ENCODE measurements at places on chromosomes 7 and 10.

DNA sequence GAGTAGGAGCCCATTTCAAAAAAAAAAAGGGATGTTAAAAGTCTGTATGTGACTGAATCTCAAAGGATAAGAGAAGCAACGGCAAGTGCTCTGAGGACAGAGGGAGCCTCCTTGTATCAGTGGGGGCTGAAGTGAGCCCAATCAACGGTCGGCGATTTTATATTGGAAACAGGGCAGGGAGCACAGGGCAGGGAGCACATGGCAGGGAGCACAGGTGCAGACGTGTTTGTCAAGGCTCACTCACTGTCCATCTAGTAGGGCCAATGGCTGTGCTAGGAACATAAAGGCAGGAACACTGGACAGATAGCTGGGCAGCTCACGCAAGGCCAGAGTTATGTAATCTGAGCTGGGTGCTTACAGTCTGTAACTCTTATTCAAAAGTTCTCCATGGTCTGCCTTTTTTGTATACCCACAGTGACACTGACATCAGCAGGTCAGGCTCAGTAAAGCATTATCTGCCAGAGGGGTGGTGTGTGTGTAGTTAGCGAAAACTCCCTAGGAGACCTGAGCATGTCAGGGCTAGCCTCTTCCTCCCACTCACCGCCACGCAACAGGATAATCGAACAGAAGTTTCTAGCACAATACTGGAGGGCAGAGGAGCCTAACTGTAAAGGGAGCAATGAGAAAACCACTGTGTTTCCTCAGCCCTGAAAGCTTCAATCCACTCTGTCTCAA lies 15.4 kb downstream of the AKR1B1 start:
- H3K27me3 ChIP-seq, result no peaks in the 10 kb centered on the region
- no peak overlapping the region for H3K4me3 ChIP-seq
- no peak for DNase-seq

DNA sequence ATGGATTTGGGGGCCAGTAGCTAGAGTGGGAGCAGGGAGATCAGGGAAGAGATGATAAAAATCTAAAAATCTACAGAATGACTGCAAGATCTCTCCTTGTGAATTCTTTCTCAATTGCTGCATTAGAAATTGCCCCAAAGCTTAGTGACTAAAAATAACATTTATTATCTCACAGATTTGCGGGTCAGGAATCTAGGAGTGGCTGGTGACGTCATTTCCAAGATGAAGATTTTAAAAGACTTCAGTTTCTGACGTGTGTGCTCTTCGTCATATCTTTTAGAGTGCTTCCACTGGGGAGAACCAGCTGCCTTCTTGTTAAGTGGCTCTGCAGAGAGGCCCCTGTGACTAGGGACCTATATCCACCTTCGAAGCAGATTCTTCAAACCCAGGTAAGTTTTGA lies 112.6 kb downstream of the DGKI start:
- no peaks in the 10 kb centered on the region for H3K36me3 ChIP-seq
- DNase-seq, result no peak
- H3K4me3 ChIP-seq, result no peak overlapping the region

GRCh38 chr10:11425296-11425610 lies 186.2 kb downstream of the USP6NL start:
- no peak overlapping the region for H3K27ac ChIP-seq
- H3K4me1 ChIP-seq, result peaks cover 3% of the 10 kb centered on the region
- H3K27me3 ChIP-seq, result peaks cover 3% of the 10 kb centered on the region
- DNase-seq, result no peak
- no peak overlapping the region for H3K4me3 ChIP-seq

DNA sequence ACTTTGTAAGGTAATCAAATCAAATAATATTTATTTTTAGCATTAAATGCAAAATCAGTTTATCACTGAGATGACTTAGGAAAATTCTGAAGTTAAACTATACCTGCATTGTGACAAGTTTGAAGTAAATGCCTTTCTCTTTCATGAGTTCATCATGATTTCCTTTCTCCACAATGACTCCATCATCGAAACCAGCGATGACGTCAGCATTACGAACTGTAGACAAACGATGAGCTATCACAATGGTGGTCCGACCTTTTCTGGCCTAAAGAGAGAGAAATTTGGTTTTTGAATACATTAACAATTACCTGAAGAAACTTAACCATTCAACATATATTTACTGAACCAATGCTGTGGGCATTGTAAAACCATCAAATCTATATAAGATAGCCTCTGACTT lies 54.9 kb downstream of the ABCB1 start:
- H3K27ac ChIP-seq, result no peak overlapping the region
- no peak for DNase-seq
- no peak overlapping the region for H3K4me3 ChIP-seq

DNA sequence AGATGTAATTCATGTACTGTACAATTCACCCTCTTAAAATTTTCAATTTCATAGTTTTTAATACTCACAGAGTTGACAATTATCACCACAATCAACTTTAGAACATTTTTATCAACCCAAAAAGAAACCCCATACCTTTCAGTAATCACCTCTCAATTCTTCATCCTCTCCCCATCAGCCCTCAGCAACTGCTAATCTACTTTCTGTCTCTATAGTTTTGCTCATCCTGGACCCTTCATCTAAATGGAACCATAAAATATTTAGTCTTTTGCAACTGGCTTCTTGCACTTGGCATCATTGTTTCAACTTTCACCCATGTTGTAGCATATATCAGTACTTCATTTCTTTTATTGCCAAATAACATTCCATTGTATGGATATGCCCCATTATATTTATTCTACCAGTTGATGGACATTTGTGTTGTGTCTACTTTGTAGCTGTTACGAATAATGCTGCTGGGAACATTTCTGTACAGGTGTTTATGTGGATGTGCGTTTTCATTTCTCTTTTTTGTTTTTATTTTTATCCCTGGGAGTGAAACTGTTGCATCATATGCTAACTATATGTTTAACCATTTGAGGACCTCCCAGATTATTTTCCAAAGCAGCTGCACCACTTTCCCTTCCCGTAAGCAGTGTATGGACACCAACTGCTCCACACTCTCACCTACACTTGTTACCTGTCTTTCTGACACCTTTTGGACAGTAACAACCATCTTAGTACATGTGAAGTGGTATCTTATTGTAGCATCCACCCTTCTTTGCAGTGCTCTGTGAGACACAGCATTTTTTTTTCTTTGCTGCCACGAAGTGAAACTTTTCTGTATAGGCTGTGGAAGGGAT lies 65.4 kb upstream of the APBB1IP start:
- no peak for DNase-seq
- H3K27me3 ChIP-seq, result peaks cover 26% of the 10 kb centered on the region

DNA sequence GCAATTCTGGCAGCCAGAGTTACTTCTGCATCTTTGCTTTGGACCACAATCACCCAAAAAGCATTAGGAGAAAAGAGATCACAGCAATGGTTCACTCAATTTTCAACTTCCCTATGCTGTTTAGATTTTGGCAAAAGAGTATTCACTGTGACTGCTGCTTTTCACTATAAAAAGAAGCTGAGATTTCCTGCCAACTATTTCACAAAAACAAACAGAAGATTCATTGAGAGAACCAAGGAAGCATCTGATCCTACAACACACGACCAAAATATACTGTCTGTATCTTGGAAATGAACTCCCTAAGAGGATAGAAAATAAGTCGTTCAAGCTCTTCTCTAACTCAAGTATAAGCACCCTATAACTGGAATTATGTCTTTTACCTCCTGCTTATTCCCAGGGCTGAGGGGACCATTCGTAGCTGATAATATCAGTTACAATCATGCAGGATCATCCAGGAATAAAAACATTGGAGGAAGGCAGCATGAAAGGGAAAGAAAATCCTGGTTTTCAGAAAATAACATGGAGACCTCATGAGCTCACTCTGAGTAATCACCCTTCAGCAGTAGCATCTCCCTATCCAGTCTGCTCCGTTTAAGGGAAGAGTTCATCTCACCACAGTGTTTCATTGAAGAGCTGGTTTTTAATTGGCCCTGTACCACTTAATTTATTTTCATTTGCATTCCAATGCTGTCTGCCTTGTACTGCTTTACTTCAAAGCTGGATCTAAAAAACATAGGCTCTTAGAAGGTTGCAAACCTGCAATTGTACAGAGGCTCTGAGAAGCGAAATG lies 256.2 kb downstream of the PAXIP1 start:
- no peaks in the 10 kb centered on the region for H3K4me1 ChIP-seq
- no peaks in the 10 kb centered on the region for H3K36me3 ChIP-seq
- no peaks in the 10 kb centered on the region for H3K27me3 ChIP-seq
- DNase-seq, result no peak
- H3K4me3 ChIP-seq, result no peak overlapping the region
- no peak overlapping the region for H3K27ac ChIP-seq

- no peak overlapping the region for H3K27ac ChIP-seq
- H3K36me3 ChIP-seq, result peaks cover 2% of the 10 kb centered on the region
- H3K4me1 ChIP-seq, result peaks cover 4% of the 10 kb centered on the region
- no peak for DNase-seq
Observed at GRCh38 chr7:70694434-70694970, 437.4 kb upstream of the GALNT17 start.

DNA sequence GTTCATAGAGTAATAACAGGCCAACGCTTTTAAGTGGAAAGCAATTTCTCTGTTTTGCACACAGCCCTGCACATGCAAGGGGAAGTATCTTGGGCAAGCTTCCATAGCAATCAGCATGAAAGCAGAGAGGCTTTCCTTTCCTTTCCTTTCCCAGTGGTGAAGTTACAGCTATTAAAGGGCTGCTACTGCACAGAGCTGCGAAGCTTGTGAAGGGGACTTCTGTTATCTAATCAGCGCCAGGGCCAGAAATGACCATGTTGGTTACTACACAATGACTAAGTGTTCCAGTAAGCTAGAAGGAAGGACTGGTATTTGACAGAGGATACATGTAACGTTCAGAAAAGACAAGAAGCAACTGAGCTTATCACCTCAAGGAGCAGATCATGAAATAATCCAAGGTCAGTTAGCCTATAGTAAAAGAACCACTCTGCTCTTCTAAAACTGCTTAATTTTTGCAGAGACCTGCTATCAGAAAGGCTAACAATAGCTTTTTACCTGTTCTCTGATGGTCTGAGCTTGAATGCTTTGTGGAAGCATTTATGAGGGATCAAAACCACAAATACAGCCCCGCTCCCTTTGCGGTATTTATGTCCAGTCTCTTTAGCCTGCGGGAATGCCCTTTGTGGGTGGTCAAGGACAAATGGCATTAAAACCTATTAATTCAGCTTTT lies 45.9 kb downstream of the SGMS1 start:
- no peak overlapping the region for H3K27ac ChIP-seq
- peaks cover 4% of the 10 kb centered on the region for H3K4me1 ChIP-seq
- H3K4me3 ChIP-seq, result no peak overlapping the region
- no peaks in the 10 kb centered on the region for H3K27me3 ChIP-seq

GRCh38 chr7:2660359-2661095 lies 27.5 kb upstream of the AMZ1 start:
- H3K4me3 ChIP-seq, result no peak overlapping the region
- DNase-seq, result no peak
- H3K27me3 ChIP-seq, result no peaks in the 10 kb centered on the region
- H3K27ac ChIP-seq, result no peak overlapping the region
- peaks cover 4% of the 10 kb centered on the region for H3K36me3 ChIP-seq

GRCh38 chr7:149195180-149196150 lies at the start of gene ZNF282:
Gene ZNF282 (plus strand): TSS chr7:149195546. CDS start chr7:149195590, 44 bp downstream.
- peak within 1 kb of the TSS; percentile 94 for H3K4me3 ChIP-seq
- H3K27ac ChIP-seq, result peak within 1 kb of the TSS; percentile 91
- peaks cover 31% of the 10 kb centered on the region for H3K36me3 ChIP-seq

DNA sequence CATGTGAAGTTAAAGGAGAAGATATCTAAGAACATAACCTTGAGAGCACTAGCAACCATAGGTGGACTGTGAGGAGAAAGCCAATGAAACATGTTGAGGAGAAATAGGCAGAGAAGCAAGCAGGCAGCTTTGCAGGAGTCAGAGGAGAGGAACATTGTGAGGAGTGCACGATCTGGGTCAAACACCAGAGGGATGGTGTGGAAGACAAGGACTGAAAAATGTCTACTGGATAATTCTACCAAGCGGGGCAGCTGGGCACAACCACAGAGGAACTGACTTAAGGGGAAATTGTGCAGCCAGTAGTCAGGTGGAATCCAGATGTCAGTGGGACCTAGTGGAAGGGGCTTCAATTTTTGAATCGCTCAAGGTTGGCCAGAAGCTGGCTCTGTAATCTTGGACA lies 111.9 kb upstream of the LANCL2 start:
- DNase-seq, result no peak
- peaks cover 2% of the 10 kb centered on the region for H3K4me1 ChIP-seq
- H3K36me3 ChIP-seq, result no peaks in the 10 kb centered on the region
- no peak overlapping the region for H3K27ac ChIP-seq

GRCh38 chr7:78194611-78195010 lies 396.0 kb downstream of the PHTF2 start:
- no peak overlapping the region for H3K27ac ChIP-seq
- DNase-seq, result no peak
- no peaks in the 10 kb centered on the region for H3K36me3 ChIP-seq
- no peaks in the 10 kb centered on the region for H3K4me1 ChIP-seq

GRCh38 chr7:22821702-22822485 lies 755 bp downstream of the TOMM7 start:
- H3K36me3 ChIP-seq, result peaks cover 10% of the 10 kb centered on the region
- H3K4me1 ChIP-seq, result peaks cover 30% of the 10 kb centered on the region
- H3K27ac ChIP-seq, result peak overlapping the region; percentile 95
- peak overlapping the region; percentile 96 for H3K4me3 ChIP-seq
- peak; percentile 12 for DNase-seq
- H3K27me3 ChIP-seq, result peaks cover 20% of the 10 kb centered on the region

DNA sequence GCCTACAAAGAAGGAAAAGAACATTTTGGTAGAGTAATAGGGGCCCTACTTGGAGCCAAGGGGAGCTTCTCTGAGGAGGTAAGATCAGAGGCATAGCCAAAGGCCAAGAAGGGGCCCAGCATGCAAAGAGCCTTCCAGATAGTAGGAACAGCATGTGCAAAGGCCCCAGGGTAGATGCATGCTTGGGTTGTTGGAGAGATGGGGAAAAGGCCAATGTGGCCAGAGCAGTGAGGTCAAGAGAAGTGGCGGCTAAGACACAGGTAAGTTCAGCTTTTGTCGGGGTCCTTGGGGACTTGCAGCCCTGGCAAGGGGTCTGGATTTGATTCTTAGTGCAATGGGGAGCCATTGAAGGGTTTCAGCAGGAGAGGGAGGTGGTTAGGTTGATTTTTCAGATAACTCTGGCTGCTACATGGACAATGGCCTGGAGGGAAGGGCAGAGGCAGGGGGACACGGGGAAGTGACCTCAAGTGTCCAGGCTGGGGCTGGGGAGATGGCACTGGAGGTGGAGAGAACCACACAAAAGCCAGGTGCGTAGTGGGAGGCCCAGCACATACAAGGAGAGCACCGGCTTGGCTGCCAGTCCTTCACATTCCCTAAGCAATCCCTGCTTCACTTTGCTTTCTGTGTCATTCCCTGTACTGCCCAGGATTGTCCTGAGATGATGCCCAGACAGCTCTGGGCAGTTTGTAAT lies 16.5 kb downstream of the GRID1 start:
- peaks cover 2% of the 10 kb centered on the region for H3K27me3 ChIP-seq
- no peak overlapping the region for H3K27ac ChIP-seq
- H3K36me3 ChIP-seq, result no peaks in the 10 kb centered on the region
- no peak overlapping the region for H3K4me3 ChIP-seq

GRCh38 chr10:96074776-96075175 lies 31.4 kb downstream of the CCNJ start:
- no peak overlapping the region for H3K4me3 ChIP-seq
- peaks cover 4% of the 10 kb centered on the region for H3K36me3 ChIP-seq
- no peak for DNase-seq
- H3K27ac ChIP-seq, result no peak overlapping the region

Measured in T-helper 2 cell treated with Interferon-gamma antibody and Interleukin-4, amounts not matched to agents 5 μg/mL and 100 μg/mL, for 36 hours (primary cell).